NCI-H2081 (cell line): ENCODE measurements at places on chromosomes 5 and 9.

DNA sequence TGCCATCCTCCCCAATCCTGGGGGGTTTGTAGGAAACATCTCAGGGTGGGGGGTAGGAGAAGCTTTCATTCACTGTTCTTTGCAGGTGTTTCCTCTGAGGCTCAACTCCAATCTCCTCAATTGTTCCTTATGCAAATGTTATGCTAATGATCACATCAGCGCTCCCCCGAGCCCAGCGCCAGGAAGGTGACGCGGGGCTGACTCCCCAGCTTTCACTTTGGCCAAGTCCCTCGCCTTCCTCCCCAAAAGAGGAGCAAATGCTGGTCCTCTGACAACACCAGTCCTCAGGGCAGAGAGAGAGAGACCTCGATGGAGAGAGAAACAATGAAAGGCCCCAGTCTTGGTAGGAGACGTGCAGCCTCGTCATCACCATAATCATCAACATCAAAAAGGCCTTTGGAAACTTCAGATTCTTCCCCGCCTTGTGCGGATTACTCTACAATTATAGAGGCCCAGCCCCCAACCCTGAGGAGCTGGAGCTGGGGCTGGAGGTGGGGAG is 39.1 kb downstream of the PCDH1 start:
- DNase-seq = no peak

DNA sequence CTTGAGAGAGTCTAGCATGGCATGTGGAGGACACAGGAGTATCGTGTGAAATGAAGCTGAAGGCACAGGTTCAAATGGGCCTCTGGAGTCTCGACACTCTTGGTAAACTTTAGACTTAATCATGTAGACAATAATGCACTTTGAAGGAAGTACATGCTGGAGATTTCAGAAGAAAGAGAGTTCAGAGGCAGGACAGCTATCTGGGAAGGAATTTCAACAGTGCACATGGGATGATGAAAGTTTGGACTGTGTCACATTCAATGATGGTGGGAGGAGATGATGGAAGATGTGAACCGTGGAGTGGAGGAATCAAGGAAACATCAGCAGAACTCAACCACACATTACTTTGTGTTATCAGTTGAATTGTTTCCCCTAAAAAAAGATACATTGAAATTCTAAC is 88.6 kb upstream of the PAPPA start:
- DNase-seq = no peak

DNA sequence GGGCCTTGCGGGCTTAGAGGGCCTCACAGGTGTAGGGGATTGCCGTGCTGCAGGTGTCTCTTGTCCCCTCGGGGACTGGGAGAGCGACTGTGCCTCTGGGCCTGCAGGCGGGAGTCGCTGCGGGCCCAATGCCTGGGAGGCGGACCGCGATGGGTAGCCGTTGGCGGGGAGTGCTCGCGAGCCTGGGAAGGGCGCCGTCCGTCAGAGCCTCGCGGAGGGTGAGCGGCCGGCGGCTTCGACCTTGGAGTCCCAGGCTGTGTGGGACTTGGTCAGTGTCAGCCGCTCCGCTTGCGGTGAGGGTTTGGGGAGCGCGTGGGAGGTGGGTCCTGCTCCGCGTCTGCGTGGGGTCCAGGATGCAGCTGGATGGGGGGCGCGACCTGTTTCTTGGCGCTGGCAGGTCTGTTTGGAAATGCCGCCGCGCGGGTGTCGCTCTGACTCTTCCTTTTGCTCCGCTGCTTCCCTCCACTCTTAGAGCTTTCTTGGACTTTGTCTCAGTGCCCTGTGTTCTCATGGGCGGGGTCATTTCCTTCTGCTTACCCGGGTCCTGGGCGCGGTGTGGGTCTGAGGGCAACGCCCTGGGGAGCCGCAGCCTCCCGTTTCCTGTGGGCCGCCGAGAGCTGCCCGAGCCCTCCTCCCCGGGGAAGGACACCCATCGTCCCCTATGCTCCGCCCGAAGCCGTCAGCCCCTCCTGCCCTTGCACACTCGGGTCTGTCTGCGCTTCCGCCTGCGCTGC is 88.9 kb upstream of the CACNA1B start:
- no peak for DNase-seq

DNA sequence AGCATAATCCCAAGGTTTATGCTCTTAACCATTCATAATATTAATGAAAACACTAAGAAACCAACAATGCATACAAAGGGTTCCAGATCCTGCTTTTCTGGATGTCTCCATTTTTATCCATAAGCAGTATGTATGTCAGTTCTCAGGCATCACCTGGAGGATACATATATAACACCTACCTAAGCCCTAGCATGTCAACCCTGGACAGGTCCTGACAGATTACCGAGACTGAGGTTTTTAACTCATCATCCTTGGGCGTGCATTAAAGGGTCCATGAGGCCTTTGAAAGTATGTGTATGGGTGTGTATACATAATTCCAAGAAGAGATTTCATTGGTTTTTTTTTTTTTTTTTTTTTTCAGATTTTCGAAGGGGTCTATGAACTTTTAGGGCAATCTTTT is 70.6 kb downstream of the SH3TC2 start:
- no peak for DNase-seq

- DNase-seq = no peak
These were observed 639.0 kb upstream of the ACO1 start for GRCh38 chr9:31745468-31745867.

GRCh38 chr5:141338538-141339306 is at the start of gene PCDHGA2:
Gene PCDHGA2 (plus strand): TSS chr5:141338760.
- no peak for DNase-seq

DNA sequence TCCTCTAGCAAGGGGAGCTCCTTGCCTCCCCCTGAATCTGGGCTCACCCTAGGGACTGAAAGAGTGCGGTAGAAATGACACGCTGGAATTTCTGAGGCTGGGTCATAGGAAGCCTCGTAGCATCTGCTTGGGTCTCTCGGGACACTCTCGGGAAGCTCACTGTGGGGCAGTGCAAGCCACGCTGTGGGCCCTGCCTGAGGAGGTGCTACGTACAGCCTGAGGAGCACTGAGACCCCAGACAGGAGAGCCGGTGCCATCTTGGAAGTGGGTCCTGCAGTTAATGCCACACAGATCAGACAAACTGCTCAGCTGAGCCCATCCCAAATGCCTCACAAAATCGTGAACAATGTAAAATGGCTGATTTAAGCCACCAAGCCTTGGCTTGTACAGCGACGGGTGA is 1.8 kb downstream of the MRPL36 start:
- DNase-seq = no peak

- DNase-seq = no peak
These were observed 189.0 kb downstream of the SEC61B start for GRCh38 chr9:99411068-99411467.

- DNase-seq = no peak
These were observed 6.0 kb downstream of the LARP1 start for GRCh38 chr5:154761046-154761736.

DNA sequence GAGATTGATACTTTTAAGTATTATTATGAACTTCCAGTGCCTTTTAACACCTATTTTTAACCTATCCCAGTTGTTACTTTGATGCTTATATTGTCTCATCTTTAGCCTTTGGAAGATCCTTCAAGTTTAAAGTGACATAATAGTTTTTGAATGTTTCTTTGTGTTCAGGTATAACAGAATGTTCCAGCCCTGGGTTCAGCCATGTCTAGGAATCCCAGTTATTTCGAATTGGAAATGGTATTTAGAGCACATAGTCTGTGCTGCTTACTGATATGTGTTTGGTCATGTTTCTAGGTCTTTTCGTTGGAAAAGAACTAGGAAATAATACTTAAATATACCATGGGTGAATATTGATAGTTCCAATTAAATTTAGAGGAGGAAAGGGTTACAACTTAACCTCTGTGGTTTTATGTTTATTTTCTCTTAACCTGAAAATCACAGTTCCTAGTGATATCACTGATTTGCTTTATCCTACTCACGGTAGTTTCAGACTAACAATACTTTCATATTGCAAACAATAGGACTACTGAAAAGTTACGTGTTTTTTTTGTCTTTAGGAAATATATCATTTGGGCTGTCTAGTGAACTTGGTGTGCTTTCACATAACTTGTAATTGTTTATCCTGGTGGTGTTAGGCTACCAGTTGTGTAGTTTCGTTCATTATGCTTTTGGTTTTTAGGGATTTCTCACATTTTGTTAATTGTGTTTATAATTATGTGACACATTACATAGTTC is 37.8 kb downstream of the UHRF2 start:
- DNase-seq = no peak

DNA sequence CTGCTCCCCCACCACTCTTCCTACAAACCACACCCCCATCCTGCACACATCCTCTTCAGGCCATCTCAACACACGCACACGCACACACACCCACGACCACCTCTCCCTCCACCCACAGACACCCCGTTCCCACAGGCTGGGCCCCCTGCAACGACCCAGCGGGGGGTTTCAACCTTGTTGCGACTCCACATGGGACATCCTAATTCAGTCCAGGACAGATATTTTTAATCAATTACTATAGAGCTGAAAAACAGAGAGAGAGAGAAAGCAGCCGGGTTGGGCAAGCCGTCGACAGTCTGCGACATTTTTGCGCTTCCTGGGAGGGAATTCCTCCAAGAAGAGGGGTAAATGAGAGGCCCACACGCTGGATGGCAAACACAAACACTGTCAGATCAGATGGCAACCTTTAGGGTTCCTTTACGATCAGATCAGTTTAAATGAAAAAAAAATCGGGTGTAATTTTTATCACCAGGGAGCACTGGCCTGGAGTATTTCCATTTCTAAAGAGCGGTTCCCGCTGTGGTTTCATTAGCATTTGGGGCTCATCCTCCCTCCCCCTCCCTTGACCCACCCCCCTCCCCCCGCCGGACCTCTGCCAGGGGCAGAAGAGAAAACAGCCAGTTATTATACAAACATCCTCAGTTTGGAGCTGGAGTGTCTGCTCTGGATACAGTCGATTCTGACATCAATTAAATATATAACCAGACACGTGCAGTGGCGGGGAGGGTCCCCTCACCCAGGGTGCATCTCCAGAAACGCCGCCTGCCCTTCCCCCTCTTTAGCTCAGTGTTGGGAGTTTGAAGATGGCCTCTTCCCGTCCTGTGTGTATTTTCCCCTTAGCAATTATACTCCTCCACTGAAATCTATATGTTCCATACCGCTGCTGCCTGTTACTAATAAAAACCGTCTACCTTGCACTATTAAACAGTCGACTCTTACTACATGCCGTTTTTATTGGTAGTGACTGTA is 2.3 kb upstream of the IRX2 start:
- no peak for DNase-seq

DNA sequence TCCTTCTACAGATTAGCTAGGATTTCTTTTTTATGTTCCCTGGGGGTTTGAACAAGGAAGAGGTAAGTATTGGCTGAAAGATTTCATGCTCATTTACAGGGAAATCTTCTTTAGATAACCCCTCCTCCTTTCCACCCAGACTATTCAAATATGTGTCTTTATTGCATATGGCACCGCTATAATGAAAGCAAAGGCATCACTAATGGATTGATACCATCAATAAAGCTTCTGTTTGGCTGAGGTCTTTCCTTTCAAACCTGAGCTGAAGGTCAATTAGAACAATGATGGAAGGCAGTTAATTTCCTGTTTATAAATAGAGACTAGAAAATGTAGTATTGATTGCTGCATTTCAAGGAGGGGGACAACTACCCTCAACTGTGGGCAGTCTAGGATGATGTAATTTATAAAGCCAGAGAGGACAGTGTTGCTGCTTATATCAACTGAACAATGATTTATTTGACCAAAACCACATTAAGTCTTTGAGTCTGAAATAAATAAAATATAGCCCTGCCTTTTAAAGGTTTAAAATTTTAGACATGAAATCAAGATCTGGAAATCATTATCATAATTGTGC is 132.9 kb downstream of the SGCD start:
- no peak for DNase-seq

- DNase-seq = no peak
These were observed 8.0 kb downstream of the VDAC1 start for GRCh38 chr5:133996683-133997252.

GRCh38 chr9:113591899-113592625 is 128.5 kb downstream of the RGS3 start:
- DNase-seq = no peak

DNA sequence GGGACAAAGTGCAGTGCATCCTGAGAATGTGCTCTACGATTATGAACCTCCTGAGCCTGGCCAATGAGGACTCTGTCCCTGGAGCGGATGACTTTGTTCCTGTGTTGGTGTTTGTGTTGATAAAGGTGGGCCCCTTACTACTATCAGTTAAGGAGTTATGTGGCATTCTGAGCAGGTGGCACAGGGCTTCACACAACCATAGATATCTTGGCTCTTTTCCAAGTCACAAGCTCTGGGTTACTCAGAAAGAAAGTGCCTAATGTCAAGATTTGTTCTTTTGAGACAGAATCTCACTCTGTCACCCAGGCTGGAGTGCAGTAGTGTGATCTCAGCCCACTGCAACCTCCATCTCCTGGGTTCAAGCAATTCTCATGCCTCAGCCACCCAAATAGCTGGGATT is 99.0 kb downstream of the GAPVD1 start:
- DNase-seq = no peak

DNA sequence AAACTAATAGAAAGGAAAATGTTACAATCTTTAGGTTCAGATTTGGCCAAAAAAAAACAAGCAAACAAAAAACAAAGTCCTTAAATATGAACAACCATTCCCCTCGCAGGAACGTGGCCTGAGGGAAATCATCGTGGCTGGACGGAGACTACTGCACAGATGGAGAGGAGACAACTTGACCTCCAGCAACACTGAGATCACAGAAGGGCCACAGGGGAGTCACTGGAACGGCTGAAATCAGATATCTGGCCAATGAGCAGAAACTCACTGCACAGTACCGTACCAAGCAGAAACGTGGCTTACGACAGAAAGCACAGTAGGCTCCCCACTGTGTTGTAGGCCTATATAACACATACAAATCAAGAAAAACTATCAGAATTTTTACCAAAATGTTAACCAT is 27.7 kb downstream of the CAMSAP1 start:
- no peak for DNase-seq

- no peak for DNase-seq
These were observed 282.6 kb downstream of the IRX1 start for GRCh38 chr5:3878267-3878666.

GRCh38 chr5:172904643-172905345 is 54.4 kb upstream of the RPL26L1 start:
- DNase-seq = peak; percentile 67

- no peak for DNase-seq
These were observed 125.3 kb upstream of the SLC25A48 start for GRCh38 chr5:135709208-135709575.

DNA sequence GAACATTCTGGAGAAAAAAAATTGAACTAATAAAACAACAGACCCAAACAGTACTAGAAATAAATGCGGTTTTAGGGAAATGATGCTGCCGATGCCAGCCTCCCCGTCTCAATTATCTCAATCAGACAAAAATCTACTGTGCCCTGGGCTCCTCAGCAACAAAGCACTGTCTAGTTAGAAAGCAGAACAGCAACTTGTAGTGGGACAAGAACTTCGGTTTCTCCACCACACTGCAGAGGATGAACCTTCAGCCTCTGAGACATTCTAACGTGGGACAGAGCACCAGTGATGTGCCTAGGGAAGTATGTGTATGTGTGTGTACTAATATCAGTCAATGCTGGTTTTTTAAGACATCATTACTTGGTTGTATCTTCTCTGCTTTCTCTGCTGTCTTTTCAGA is 11.1 kb upstream of the CAST start:
- no peak for DNase-seq

GRCh38 chr9:117074784-117075520 is 339.9 kb downstream of the ASTN2 start:
- DNase-seq = no peak
